Gastrocnemius medialis (tissue), 4 donors: ENCODE measurements at places on chromosomes 2 and 18.

- DNase-seq = no peak
These were observed 554.8 kb downstream of the PIK3C3 start for GRCh38 chr18:42509750-42510415.

DNA sequence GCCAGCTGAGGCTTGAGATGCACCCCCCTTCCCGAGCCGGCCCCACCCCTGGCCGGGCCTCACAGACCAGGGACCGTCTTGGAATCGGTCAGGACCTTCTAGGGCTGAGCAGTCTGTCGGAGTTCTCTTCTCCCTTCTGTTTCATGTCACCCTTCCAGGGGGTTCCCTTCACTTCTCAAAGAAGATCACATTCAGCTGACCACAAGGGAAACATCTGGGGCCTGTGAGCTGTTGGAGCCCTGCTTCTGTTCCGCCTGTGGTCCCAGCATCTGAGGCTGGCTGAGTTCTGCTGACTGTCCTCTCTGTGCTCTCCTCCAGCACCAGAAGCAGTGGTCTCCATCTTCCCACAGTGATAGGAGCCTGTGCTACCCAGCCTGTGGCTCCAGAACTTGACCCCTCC, 106.5 kb downstream of the SEPTIN10 start:
- no peak for DNase-seq

GRCh38 chr18:63236921-63237846, 82.4 kb downstream of the BCL2 start:
- DNase-seq = peak; percentile 45

- DNase-seq = no peak
These were observed 1.5 kb upstream of the BOLA3 start for GRCh38 chr2:74149247-74149525.
